ENCODE measurements at places on chromosomes 2 and 18. TPM values are rescaled to one million over a fixed set of nuclear protein-coding genes. Genes with fewer than 3 reads are reported as not detected.

DNA sequence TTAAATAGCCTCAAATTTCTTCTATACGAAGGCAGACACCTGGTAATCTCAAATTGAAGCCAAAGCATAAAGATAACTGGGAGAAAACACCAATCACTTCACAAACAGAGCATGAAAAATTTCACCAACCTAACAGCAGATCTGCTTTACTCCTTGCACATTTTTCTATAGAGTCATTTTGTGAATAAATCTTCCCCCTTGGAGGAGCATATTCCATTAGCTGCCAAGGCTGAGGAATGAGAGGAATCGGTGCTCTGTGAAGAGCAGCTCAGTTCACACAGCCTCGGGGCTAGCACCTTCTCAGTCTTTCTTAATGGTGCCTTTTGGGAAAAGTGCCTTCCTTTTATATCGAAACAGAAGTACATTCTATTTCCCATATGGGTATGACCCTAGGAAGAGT is 1313.7 kb upstream of the NRXN1 start:
- DNase-seq = no peak

DNA sequence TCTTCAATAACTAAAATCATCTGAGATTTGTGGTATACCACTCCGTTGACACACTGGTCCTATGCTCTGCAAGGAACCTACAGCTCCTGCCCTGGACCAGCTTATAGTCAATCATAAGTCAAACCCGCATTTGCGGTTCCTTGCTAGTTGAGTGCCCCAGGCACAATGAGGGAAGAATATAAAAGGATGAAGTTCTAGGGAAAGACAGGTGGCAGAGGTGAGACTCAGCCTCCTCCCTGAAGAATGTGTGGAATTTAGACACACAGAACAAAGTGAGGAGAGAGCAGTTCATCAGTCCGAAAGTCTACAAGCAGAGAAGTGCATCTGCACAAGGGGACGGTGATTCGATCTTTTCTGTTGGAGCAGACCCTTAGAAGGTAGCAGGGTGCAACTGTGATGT is 615.0 kb upstream of the FANCL start:
- DNase-seq = no peak

DNA sequence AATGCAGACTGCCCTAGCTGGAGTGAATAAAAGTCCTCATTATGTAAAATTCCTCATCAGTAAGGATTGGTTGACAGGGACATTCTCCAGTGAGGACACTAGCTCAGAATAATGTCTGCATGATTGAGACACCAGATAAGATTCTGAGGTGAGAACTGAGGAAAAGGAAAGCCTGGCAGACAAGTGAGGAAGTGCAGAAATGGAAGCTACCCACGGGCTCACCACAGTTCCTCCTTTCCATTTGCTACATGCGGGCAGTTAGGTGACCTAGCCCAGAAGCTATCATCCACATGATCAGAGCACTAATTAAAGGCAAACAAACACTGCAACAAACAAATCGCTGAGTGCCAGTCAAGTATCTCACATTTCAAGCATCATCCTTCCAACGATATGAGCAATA is 27.7 kb downstream of the NETO1 start:
- DNase-seq = no peak

DNA sequence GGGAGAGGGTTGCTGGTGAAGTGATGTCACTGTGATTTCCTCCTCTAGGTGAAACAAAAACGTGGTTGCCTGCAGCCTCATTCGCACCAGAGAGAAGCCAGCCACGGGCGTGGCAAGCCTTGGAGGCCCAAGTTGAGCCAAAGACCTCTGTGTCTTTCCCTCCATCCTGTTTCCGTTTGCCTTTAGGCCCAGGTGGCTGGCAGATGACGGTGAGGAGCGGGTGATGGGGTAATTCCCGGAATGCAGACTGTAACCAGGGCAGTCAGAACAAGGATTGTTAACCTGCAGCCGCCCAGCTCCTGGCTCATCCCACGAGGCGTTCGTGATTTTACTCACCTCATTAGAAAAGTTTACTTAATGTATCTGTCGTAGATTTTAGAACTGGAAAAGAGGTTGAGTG is 14.4 kb downstream of the CTIF start:
- DNase-seq = no peak

The IL1B gene
- not detected for polyA plus RNA-seq

The ICA1L gene
- polyA plus RNA-seq = 3.6 TPM
